WTC11 (cell line): ENCODE measurements at places on chromosomes 5 and 9.

- peak within 1 kb of the TSS; percentile 96 for H3K27ac ChIP-seq
These were observed at the start of gene RAI14 for GRCh38 chr5:34656001-34656699. TSS of gene RAI14 (plus strand) at chr5:34656328. CDS start at chr5:34686920, 30,592 bp downstream.

DNA sequence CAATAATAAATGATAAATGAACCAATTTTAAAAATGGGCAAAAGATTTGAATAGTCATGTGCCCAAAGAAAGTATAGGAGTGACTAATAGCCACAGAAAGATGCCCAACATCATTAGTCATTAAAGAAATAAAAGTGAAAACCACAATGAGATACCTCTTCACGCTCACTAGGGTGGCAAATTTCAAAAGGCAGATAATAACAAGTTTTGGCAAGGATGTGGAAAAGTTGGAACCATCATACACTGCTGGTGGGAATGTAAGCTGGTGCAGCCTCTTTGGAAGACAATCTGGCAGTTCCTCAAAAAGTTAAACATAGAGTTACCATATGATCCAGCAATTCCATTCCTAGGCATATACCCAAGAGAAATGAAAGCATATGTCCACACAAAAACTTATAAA is 1819.8 kb downstream of the MAT2B start:
- no peak overlapping the region for H3K27ac ChIP-seq
- peaks cover 10% of the 10 kb centered on the region for H3K4me1 ChIP-seq
- H3K27me3 ChIP-seq = no peaks in the 10 kb centered on the region
- DNase-seq = no peak
- H3K4me3 ChIP-seq = no peak overlapping the region

GRCh38 chr9:21835121-21835520 is 32.7 kb downstream of the MTAP start:
- no peaks in the 10 kb centered on the region for H3K4me1 ChIP-seq
- H3K4me3 ChIP-seq = no peak overlapping the region

- no peak overlapping the region for H3K4me3 ChIP-seq
- peaks cover 7% of the 10 kb centered on the region for H3K27me3 ChIP-seq
- H3K27ac ChIP-seq = no peak overlapping the region
- H3K4me1 ChIP-seq = no peaks in the 10 kb centered on the region
- DNase-seq = no peak
These were observed 12.2 kb upstream of the SPDL1 start for GRCh38 chr5:169571355-169571754.

DNA sequence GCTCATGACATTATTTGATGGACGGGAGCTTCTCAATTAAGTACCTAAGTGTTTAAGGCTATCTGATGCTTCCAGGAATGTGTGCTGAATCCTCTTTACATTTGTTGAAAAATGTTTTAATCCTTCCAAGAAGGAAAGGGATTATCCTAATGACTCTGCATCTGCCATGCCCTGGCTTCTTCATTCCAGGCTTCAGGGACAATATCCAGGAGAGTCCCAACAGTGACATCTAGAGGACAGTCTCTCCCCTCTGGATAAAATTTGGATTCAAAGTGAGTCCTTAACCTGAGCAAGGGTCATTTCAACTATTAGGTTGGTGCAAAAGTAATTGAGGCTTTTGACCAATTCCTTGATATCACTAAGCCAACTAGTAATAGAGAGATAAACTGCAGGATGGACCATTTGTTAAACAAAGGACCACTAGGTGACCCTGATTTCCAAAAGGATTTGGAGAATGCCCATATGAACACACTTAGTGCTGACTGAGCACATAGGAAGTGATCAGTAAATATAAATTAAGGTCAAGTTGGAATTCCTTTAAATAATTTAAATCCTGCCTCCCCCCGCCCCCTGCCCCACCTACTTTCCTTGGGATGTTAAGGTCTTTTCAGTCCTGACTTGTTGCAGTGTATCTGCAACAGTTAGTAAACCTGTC is 19.1 kb downstream of the TNFSF8 start:
- no peaks in the 10 kb centered on the region for H3K36me3 ChIP-seq
- H3K4me3 ChIP-seq = no peak overlapping the region
- H3K27me3 ChIP-seq = peaks cover 73% of the 10 kb centered on the region
- DNase-seq = no peak
- peaks cover 24% of the 10 kb centered on the region for H3K4me1 ChIP-seq
- H3K27ac ChIP-seq = no peak overlapping the region

- peaks cover 7% of the 10 kb centered on the region for H3K27me3 ChIP-seq
- no peak for DNase-seq
- H3K36me3 ChIP-seq = no peaks in the 10 kb centered on the region
- H3K4me3 ChIP-seq = no peak overlapping the region
- H3K27ac ChIP-seq = no peak overlapping the region
- peaks cover 11% of the 10 kb centered on the region for H3K4me1 ChIP-seq
These were observed 7.3 kb upstream of the PTGER4 start for GRCh38 chr5:40672425-40672824.

GRCh38 chr5:31771500-31771899 is 132.6 kb downstream of the PDZD2 start:
- H3K36me3 ChIP-seq = peaks cover 23% of the 10 kb centered on the region
- no peak for DNase-seq
- H3K4me3 ChIP-seq = no peak overlapping the region
- H3K27me3 ChIP-seq = no peaks in the 10 kb centered on the region; the same call in 1 of the 2 replicates
- H3K4me1 ChIP-seq = peaks cover 31% of the 10 kb centered on the region
- no peak overlapping the region for H3K27ac ChIP-seq

DNA sequence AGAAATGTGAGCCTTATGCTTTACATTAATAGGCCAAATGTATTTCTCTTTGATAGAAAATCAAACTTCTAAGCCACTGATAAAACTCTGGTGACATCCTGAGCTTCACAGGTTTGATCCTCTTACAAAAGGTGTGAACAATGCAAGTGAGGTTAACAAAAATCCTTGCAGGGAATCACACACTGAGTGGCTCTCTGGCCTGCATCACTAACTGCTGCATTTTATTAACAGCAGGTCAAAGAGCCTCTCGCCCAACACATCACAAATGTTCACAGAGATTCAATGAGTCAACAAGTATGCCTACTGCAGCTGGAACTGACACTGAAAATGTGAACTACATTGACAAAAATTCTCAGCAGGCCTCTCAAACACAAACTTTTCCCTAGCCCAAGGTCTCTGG is 122.3 kb downstream of the SEMA5A start:
- H3K4me1 ChIP-seq = no peaks in the 10 kb centered on the region
- no peak overlapping the region for H3K4me3 ChIP-seq
- no peak overlapping the region for H3K27ac ChIP-seq
- peaks cover 9% of the 10 kb centered on the region for H3K36me3 ChIP-seq
- DNase-seq = no peak

GRCh38 chr5:138596105-138596881 is 21.1 kb upstream of the HSPA9 start:
- DNase-seq = no peak
- no peaks in the 10 kb centered on the region for H3K36me3 ChIP-seq
- no peak overlapping the region for H3K4me3 ChIP-seq
- H3K27me3 ChIP-seq = no peaks in the 10 kb centered on the region; the same call in 1 of the 2 replicates
- 0 out of 2 replicates have a peak, but pooled peaks cover 4% of the 10 kb centered on the region for H3K4me1 ChIP-seq
- no peak overlapping the region for H3K27ac ChIP-seq

GRCh38 chr5:173317852-173318251 is 10.4 kb downstream of the STC2 start:
- DNase-seq = no peak
- H3K27ac ChIP-seq = peak overlapping the region; percentile 71; the same call in 1 of the 2 replicates
- no peaks in the 10 kb centered on the region for H3K27me3 ChIP-seq
- H3K4me3 ChIP-seq = no peak overlapping the region
- H3K4me1 ChIP-seq = peaks cover 35% of the 10 kb centered on the region
- peaks cover 61% of the 10 kb centered on the region for H3K36me3 ChIP-seq

GRCh38 chr5:168714046-168714445 is 134.9 kb upstream of the PANK3 start:
- H3K36me3 ChIP-seq = no peaks in the 10 kb centered on the region
- H3K27me3 ChIP-seq = no peaks in the 10 kb centered on the region
- no peak overlapping the region for H3K4me3 ChIP-seq
- H3K4me1 ChIP-seq = peaks cover 24% of the 10 kb centered on the region

- DNase-seq = no peak
- no peak overlapping the region for H3K4me3 ChIP-seq
- H3K27ac ChIP-seq = no peak overlapping the region
- peaks cover 8% of the 10 kb centered on the region for H3K4me1 ChIP-seq
- peaks cover 2% of the 10 kb centered on the region; the same call in 1 of the 2 replicates for H3K36me3 ChIP-seq
These were observed 443.4 kb upstream of the ST8SIA4 start for GRCh38 chr5:101346447-101346846.

DNA sequence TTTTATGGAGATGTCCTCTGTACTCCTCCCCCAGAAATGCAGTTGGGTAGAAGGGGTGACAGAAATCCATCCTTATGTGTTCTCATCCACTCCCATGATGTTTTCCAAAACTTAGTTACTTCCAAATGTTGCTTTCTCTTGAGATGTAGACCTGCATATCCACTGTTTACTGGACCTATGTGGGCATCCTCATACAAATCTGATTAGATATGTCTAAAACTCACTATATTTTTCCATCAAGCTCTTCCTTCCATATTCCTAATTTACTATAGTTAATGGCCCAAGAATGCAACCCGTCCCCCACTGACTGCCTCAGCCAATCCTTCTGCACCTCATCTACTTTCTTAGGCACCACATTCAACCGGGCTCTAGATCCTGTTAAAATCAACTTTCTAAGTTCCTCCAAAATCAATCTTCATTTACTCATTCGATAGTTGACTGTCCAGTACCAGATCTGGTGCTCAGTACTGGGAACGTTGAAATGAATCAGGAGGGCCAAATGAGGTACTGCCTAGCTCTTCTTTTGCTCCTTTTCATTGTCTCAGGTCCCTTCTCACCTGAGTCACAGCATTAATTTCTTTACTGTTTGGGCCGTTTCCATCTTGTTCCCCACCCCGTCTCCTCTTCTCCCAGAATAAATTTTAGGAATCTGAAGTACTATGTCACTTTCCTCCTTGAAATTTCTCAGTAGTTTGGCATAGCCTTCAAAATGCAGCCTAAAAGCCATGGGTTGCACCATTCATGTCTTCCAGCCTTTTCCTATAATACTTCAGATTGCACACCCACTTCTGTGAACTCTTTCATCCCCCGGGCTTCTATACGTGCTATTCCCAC is 7.9 kb downstream of the PLK2 start:
- H3K27ac ChIP-seq = no peak overlapping the region
- H3K27me3 ChIP-seq = no peaks in the 10 kb centered on the region
- peaks cover 40% of the 10 kb centered on the region for H3K36me3 ChIP-seq
- DNase-seq = no peak
- H3K4me1 ChIP-seq = no peaks in the 10 kb centered on the region

- no peaks in the 10 kb centered on the region for H3K36me3 ChIP-seq
- H3K27me3 ChIP-seq = no peaks in the 10 kb centered on the region
- H3K27ac ChIP-seq = no peak overlapping the region
- H3K4me1 ChIP-seq = 0 out of 2 replicates have a peak, but pooled peaks cover 3% of the 10 kb centered on the region
- H3K4me3 ChIP-seq = no peak overlapping the region
- DNase-seq = no peak
These were observed 473.0 kb downstream of the PLK2 start for GRCh38 chr5:57986761-57987341.

DNA sequence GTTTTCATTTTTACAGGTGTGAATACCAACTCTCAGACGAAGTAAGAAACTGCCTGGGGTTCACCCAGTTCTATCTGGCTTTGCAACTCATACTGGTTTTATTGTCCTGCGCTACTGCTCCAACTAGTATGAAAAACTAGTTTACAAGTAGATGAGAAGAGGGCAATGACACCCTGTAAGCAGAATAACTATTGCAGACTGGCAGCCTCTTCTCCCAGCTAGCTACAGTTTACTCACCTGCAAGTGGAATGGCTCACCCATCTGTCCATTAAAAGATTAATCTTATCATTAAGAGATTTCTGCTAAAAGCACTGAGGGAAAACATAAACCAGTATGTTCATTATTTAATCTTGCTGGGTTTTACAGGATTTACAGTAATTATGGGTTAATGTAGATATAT is 113.4 kb downstream of the FRMD3 start:
- no peak overlapping the region for H3K4me3 ChIP-seq
- H3K27me3 ChIP-seq = no peaks in the 10 kb centered on the region
- no peaks in the 10 kb centered on the region for H3K36me3 ChIP-seq
- DNase-seq = no peak
- no peak overlapping the region for H3K27ac ChIP-seq

DNA sequence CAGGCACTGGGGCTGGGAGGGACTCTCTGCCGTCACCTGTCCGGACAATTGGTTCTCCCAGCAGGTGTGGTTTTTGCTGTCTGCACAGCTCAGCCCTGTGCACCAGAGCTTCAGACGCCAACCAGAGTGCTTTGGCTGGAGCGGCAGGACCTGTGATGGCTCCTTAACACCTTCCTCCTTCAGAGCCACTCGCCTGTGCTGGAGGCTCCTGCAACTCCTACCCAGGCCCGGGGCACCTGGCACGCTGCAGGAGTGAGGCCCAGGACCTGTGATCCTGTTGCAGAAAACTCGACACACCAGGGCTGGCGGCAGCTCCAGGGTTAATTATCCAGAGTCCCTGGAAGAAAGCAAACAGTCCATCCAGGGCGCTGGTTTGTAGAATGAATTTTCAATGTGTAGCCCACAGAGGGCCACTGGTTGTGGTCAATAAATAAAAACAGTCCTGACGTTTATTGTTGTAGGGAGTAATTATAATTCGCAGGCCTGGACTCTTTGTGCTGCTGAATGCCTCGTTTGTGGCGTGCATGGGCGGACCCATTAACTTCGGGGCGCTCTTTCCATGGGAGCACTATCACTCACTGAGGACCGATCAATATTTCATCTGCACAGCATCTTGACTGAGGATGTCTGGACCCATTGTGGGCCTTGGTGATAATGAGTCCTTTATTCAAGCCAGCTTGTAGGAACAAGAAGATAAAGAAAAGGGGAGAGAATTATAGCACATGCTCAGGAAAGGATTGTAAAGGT is 339.7 kb upstream of the IRX4 start:
- H3K36me3 ChIP-seq = no peaks in the 10 kb centered on the region
- no peak overlapping the region for H3K4me3 ChIP-seq
- H3K4me1 ChIP-seq = no peaks in the 10 kb centered on the region
- no peak overlapping the region for H3K27ac ChIP-seq
- no peaks in the 10 kb centered on the region for H3K27me3 ChIP-seq

- peaks cover 9% of the 10 kb centered on the region for H3K36me3 ChIP-seq
- peaks cover 29% of the 10 kb centered on the region for H3K4me1 ChIP-seq
- H3K27ac ChIP-seq = peak overlapping the region; percentile 26
- no peaks in the 10 kb centered on the region for H3K27me3 ChIP-seq
- DNase-seq = no peak
These were observed 13.8 kb upstream of the LARP1 start for GRCh38 chr5:154741415-154741814.
